ENCODE measurements at places on chromosomes 6 and 20. TPM values are rescaled to one million over a fixed set of nuclear protein-coding genes. Genes with fewer than 3 reads are reported as not detected.

GRCh38 chr20:36646678-36647077, 682 bp upstream of the SLA2 start:
- no peak for DNase-seq

GRCh38 chr6:110874880-110875547, 429 bp downstream of the AMD1 start:
- no peak for DNase-seq

- DNase-seq: no peak
Measured at GRCh38 chr20:24730750-24731149, 218.3 kb upstream of the CST7 start.

Gene PBOV1
- not detected for polyA plus RNA-seq

DNA sequence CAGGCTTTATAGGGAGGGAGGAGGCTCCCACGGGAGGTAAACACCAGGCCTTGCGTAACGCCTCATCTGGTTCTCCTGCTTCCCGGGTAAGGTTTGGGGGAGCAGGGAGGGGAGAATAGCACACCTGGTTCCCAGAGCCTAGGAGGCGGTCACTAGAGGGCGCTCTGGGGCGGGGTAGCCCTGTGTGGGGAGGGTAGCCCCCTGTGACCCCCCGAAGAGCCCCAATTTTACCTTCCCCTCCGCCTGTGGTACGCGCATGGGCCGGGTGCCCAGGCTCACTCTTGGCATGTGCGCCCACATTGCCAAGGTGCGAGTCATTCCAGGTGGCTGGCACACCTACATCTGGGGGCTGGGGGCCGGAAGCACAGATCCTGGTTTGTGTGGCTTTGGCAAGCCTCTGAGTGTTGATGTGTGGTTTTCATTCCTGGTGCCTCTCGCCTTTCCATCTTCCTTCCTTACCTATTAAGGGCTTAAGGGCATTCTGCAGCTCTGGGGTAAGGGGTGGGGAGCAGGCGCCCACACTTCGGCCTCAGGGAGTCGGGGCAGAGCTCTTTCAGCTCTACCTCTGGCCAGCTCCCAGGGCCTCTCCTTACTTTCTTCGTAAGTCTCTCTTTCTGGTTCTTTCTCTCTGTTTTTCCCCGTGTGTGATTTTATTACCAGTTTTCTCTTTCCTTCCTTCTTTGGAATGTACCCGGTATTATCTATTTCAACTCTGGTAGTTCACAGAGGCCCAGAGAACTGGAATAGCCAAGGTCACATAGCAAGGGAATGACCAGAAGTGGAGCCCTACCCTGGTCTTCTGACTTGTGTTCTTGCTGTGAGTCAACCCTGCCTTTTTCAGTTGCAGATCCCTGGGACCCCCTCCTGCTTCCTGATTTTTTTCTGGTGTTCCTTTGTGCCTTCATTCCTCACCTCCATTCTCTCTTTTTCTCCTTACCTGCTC, 492 bp upstream of the RNF39 start:
- DNase-seq: no peak

Gene LY6G6F
- polyA plus RNA-seq: not detected

DNA sequence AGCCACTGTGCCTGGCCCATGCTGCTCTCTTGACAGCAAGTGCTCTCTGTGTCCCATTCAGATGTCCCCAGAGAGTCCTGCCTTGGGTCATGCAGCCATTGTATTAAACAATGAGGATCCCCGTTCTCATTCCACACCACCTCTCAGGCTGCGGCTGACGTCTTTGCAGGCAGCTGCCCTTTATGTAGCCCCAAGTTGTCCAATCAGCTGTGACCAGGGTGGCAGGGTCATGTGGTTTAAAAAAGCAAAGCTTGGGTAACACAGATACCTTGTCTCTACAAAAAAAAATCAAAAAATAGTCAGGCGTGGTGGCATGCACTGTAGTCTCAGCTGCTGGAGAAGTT, 13.2 kb downstream of the GCNT2 start:
- DNase-seq: no peak

DNA sequence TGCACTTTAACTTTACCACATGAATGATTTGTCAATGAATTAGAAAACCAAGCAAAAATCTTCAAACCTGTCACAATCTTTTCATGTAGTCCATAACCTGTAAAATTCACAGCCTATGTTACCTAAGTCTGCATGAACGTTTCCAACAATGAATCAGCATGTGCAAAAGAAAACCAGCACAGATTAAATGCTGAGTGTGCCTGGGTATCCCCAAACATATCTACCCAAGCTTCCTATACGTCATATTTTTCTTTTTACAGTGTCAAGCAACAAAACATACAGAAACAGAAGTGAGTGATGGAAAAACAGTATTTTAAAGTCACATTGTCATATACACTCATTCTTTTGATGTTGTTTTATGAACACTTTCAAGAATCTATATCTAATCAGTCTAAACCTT, 713.5 kb downstream of the RFPL4B start:
- DNase-seq: no peak

DNA sequence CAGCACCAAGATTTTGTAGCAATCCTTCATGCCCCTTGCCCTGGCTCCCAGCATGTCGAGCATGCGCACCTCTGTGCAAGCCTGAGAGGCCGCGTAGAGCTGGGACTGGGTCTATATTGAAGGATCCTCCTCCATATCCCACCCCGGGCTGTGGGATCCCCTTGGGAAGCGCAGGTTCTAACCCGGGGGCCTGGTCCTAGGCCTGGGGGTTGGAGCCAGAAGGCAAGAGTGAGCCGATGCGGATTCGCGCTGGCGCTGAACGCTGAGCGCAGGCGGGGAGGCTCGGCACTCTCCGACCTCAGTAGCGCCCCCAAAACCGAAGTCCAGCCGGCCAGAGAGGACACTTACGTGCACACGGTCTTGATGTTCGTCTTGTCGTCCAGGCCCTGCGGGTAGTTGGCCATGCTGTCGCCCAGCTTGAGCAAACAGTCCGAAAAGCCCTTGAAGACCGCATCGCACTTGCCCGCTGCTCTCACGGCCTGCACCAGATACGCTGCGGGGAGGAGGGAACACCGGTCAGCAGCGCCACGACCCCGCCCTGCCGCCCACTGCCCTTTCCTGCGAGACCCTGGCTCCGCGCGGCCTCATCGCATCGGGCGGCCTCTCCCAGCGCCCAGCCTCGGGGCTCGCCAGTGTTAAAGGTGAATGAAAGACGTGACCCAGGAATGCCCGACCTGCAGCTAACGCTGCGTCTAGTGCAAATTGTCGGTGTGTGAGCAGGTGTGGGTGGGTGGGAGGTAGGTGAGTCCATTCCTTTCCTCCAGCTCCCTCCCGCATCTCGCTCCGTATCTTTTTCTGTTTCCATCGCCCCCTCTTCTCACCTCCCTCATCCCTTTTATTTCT, 4.5 kb downstream of the NRN1 start:
- no peak for DNase-seq

DNA sequence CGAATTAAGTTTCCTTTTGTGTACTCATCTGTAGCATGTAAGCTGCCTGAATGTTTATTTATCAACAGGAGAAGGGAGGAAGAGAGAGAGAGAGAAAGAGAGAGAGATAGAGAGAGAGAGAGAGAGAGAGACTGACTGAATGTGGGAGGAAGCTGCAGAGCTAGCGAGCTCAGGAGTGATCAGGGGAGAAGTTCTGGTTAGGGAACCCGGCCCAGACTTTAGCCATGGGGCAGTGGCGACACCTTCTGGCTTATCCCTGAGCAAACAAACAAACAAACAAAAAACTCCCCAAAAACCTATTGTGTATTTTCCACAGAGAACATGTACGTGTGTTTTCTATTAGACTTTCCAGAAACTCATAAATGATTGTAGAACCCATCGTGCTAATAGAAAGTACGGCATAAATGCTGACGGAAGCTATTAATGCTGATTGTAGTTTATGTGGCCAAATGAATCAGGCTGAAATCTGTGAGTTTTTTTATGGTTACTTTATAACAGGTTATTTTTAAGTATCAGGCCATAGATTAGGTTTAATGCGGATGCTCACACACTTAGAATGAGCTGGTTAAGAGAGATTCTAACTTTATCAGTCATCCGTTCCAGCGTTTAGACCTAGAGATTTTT, 92.8 kb downstream of the CLIC5 start:
- DNase-seq: peak; percentile 18

Gene PPP1R16B
- 19.8 TPM for polyA plus RNA-seq

GRCh38 chr6:48563433-48563832, 452.4 kb upstream of the PTCHD4 start:
- DNase-seq: no peak

Gene LY6G6C
- polyA plus RNA-seq: not detected

Gene RBM24
- not detected for polyA plus RNA-seq

DNA sequence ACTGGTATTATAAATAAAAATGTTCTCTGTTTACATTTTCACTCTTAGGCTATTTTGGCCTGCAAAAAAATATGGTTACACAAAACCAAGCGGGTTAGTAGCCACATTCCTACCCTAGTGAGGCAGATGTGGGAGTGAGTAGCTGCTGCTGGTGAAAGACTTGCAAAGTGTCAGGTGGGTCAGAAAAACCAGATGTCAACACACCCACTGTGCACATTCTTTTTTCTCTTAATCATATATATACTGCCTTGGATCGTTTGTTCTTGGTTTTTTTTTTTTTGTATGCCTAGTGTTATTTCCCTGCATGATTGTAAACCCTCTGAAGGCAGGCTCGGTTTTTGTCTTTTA, 68.0 kb upstream of the TFB1M start:
- DNase-seq: no peak

DNA sequence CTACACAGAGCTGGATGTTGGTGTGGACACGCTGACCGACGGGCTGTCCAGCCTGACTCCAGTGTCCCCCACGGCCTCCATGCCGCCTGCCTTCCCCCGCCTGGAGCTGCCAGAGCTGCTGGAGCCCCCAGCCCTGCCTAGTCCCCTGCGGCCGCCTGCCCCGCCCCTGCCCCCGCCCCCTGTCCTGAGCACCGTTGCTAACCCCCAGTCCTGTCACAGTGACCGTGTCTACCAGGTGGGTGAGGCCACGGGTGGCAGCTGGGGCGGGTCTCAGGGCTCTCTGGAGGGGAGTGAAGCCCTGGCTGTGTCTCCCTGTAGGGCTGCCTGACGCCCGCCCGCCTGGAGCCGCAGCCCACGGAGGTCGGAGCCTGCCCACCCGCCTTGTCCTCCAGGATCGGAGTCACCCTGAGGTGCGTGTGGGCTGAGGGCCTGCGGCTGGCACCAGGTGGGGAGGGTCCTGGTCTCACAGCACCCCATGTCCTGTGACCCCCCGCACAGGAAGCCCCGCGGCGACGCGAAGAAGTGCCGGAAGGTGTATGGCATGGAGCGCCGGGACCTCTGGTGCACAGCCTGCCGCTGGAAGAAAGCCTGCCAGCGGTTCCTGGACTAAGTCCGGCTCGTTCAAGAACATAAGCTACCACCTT, 2.9 kb downstream of the SLC2A4RG start:
- no peak for DNase-seq

Gene PERP
- 0.11 TPM for polyA plus RNA-seq

- DNase-seq: no peak
Measured at GRCh38 chr6:48073976-48074767, 36.8 kb downstream of the PTCHD4 start.

Gene GPRC6A
- polyA plus RNA-seq: not detected

DNA sequence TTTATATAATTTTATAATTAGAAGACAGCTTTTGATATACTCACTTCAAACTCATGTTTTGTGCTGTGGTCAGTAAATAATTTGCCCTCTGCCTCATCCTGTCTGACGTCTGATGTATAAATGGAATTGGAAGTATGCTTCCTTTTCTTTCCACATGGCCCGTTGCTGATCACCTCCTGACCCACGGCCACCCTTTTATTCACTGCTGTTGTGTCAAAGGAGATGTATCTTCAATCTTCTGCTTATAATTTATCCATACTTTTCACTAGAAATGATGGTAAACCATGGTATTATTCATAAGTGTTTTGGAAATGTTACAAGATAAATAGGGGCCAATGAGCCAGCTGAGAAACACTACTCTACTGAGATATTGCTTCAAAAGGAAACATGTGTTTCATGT, 841.8 kb downstream of the PHF3 start:
- no peak for DNase-seq

Gene MOXD1
- not detected for polyA plus RNA-seq

DNA sequence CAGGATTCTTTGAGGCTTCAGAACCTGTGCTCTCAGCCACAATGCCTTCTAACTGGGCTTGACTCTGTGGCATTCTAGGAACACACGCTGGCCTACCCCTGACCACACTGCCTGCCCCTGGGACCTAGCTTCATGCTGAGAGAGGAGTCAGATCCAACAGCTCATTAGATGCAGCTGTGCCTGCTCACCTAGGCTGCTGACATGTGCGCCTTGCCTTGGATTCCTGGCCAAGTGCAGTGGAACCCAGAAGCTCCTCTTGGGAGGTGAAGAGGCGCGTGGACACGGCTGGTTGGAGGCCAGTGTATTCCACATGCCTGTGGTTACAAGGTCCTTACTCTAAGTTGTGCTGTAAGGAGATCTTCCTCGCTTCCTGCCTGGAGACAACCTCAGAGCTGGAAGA, 24.7 kb upstream of the KCNK16 start:
- DNase-seq: no peak

Gene ADGB
- not detected for polyA plus RNA-seq

- DNase-seq: no peak
Measured at GRCh38 chr6:87473419-87473903, 687 bp downstream of the SLC35A1 start.

GRCh38 chr6:31321820-31322219, 35.2 kb downstream of the HLA-B start:
- DNase-seq: no peak

GRCh38 chr20:46253391-46253790, 54.9 kb downstream of the CDH22 start:
- DNase-seq: no peak

DNA sequence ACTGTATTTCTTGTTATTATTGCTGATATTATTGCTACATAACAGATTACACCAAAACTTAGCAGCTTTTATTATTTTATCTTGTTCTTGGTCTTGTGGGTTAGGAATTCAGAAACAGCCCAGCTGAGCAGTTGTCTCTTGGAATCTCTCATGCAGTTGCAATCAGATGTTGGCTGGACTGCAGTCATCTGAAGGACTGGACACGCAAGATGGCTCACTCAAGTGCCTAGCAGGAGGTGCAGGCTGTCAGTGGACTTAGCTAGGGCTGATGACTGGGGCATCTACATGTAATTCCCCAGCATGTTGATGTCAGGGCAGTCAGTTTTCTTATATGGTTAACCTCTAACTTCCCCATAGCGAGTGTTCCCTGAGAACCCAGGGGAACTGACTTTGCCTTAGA, 128.6 kb upstream of the PLCB4 start:
- DNase-seq: no peak

Gene B3GAT2
- polyA plus RNA-seq: 0.49 TPM

DNA sequence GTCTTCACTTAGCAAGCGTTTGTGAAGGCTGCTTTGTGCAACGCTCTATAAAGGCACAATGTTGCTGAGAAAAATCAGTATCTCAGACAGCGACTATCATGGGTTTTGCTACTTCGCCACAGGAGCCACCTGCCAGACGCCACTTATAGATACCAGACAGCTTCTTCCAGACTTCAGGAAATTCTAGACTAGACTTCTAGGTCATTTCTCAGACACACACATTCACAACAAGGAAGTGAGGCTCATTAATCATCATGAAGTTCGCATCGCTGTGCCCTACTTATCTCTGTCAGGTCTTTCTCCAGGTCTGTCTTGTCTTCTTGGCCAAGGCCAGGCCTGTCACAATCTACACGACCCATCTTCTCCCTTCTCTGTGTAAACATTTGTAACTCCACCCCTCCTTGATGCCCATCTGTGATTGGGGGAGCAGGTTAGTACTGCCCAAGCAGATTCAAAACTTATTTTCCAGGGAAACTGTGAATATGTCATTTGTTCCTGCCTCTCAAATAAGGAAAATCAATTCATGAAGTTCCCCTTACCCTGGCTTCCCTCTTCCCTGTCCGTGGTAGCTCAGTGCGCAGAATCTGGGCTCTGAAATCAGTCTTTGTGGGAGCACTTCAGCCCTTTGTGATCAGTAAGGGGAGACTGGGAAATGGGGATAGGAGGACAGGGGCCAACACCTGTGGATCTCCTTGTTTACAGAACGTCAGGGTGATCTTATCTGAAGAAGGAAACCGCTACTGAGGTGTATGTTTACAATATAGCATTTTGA, 115.5 kb downstream of the TNFAIP3 start:
- DNase-seq: no peak
